ENCODE measurements at places on chromosomes 6 and 20.

DNA sequence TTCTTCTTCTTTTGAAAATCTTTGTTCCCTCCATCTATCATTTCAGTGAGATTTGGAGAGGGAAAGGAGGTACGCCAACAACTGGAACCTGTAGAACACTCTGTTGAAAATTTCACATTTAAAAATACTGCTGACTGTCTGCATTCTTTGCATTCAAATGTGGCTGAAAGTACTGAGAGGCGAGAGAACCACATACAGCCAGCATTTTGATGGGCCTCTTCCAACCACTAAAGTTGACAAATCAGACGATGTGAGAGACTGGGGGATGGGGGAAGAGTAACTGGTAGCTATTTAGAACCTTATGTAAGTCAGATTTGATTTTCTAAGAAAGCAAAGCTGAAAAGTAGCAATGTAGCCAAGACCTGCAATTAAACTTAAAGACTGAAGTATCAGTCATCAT lies 77.5 kb downstream of the FKBP5 start:
- DNase-seq, result no peak

DNA sequence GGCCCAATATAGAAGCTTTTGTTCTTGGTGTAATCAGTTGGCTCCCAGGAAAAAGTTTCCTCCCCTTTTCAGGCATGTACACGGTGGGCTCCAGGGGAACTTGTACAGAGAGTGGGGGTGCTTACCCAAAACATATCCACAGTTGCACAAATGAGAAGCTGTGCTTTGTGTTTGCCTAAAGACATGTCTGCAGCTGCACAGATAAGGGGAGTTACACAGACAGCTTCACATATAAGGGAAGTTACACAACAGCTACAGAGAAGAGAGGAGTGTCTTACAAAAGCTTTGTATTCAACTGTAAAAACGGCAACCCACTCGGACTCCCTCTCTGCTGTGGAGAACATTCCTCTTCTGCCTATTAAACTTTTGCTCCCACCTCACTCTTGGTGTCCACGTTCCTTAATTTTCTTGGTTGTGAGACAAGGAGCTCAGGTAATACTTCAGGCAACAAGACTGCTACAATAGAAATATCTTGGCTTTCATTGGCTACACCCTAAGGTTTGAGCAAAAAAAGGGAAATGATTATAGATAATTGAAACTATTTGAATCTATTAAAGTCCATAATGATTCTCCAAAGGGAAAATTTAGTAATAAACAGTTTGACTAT lies 7.4 kb upstream of the PNRC1 start:
- no peak for DNase-seq

DNA sequence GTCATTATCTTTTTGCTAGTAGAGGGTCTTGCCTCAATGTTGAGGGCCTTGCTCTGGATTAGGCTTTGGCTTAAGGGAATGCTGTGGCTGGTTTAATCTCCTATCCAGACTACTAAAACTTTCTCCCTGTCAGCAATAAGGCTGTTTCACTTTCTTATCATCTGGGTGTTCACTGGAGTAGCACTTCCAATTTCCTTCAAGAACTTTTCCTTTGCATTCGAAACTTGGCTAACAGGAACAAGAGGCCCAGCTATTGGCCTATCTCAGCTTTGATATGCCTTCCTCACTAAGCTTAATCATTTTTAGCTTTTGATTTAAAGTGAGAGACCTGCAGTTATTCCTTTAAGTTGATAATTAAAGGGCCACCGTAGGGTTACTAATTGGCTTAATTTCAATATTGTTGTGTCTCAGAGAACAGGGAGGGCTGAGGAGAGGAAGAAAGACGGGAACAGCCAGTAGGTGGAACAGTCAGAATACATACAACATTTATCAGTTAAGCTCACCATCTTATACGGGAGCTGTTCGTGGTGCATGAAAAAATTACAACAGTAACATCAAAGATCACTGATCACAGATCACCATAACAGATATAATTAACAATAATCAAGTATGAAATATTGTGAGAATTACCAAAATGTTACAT lies 186.7 kb downstream of the PTPRK start:
- no peak for DNase-seq

DNA sequence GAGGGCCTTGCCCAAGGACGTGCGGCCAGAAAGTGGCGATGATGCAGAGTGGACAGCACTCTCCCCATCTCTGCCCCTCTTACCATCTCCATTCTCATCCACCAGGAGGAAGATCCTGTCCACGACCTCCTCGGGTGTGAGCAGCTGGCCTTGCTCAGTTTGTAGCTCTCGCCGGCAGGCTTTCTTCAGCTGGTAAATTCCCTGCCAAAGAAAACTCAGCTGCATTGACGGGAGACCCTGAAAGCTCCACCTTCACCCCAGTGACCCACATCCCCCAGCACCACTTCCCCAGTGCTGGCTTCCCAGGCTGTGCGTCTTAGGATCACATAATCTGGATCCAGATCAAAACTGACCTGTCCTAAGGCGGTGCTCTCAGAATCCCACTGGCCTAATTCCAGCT lies 9.2 kb downstream of the GUCA1B start:
- DNase-seq, result no peak

- no peak for DNase-seq
These were observed 686.9 kb upstream of the CITED2 start for GRCh38 chr6:140061110-140062042.

DNA sequence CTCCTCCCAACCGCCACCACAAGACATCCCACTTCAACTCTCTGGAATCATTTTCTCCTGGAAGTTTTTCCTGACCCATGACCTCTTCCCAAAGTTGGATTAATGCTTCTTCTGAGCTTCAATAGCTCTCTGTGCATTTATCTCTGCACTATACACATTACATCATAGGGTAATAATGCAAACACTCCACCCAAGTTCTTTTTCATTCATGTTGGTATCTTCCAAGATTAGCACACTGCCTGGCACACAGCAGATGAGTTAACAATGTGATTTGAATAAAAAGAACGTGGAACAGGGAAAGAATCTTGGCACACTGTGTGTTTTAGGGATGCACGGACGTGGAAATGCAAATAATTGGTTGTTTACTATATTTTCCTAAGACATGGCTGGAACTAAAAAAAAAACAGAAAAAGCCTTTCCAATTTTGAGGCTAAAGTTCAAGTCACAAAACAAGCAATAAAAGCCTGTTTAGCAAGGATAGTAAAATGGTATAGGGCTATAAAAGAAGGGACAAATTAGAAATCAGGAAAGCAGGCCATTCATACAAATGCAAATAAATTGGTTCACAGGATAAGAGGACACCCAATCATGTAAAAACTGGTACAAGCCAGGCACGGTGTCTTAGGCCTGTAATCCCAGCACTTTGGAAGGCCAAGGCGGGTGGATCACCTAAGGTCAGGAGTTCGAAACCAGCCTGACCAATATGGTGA lies 1.6 kb upstream of the FAM135A start:
- no peak for DNase-seq

DNA sequence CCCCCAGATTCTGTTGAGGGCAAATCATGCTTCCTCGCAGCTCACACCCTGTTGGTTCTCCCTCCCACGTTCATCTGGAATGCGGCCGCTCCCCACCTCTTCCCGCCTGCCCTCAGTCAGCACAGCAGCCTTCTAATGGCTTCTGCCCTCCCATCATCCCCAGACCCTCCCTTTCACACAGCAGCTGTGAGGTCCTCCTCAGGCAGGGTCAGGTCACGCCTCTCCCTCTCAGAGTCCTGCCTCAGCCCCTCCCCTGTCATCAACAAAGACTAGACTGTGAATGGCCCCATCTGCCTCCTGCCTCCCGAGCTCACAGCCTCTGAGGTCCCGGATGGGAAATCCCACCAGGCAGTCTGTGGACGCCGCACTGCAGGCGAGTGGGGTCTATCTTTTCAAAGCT lies 7.9 kb upstream of the BHLHE23 start:
- no peak for DNase-seq

DNA sequence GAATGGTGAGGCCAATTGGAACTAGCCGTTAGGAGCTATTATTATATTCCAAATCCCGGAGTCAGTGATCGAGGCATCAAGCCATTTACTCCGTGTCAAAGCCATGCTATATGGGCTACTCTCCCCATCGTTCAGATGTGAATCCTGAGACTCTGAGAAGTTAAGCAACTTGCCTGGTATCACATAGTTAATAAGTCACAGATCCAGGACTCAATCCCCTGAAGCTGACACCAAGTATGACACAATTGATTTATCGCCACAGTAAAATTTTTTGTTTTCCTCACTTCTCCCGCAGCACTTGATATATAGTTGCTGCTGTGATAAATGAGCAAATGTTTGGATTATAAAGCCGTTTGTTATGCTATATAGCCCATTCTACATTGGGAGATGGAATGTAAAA lies 50.8 kb upstream of the TSHZ2 start:
- no peak for DNase-seq

DNA sequence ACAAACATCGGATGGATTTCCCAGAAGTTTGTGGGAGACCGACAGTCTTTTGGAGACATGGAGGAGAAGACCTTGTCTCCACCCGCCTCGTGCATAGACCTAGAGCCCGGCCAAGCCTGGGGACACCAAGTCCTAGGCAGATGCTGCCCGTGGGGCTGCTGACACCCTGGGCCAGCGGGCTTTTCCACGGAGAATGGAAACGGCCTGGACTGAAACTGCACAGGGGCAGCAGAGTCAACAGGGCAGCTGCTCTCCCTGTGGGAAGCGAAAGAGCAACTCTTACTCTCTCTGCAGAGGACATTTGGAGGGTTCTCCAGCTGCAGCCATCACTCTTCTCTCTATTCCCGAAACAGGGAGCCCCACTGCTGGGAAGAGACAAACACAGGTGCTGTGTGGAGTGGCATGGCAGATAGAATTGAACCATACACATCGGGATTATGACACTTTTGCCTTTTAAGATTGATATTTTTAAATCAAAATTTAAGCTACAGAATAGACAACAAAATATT lies 401.2 kb downstream of the THBS2 start:
- DNase-seq, result no peak

GRCh38 chr6:2480267-2480966 lies 235.0 kb upstream of the GMDS start:
- DNase-seq, result peak; percentile 7

DNA sequence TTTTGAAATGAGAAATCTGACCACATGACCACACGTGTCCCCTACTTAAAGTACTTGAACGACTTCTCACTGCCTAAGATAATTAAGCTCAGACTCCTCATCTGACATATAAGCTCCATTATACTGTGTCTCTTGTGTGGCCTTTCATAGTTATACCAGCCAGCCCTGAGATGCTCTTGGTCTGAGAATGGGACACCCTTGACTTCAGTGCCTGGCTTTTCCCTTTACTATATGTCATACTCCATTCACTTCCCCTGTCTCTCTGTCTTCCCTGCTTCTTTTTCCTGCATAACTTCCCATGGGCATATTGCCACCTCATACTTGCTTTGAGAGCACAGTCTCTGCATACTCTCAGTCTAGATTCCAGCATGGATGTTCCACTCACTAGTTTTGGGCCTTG lies 53.4 kb upstream of the TINAG start:
- no peak for DNase-seq

DNA sequence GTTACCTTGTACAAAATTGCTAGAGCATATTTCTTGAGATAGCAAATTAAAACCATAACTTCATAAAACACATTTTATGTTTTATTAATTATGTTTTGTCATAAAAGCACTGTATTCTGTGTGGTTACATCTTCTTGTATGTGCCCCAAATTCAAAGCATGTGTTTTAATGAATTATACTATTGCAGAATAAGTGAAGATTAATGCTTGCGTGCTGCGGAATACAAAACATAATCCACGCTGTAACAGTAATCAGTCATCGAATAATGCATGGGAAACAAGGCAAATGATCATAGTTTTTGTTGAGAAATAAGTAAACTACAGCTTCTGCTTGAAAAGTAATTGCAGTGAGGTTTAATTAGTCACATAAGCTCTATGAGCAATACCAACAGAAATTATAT lies 459.2 kb upstream of the SOX4 start:
- no peak for DNase-seq

GRCh38 chr6:11462742-11463397 lies 74.7 kb upstream of the TMEM170B start:
- no peak for DNase-seq

DNA sequence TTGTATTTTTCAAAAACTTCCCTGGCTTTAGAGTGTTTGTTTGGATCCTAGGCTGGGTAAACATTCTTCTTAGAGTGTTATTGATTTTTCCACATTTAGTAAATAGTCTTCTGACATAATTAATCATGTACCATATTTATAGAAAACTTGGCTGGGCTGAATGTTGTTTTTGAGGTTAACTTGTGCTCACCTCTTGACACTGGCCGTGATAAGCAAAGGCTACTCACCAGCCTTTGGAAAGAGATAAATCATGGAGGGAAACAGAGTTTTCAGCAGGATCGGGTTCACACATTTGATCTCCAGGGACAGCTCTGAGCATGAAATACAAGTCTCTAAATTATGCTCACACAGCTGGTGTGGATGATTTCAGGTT lies 6.2 kb upstream of the CD93 start:
- no peak for DNase-seq

GRCh38 chr6:44192428-44193041 lies 24.2 kb upstream of the MYMX start:
- DNase-seq, result no peak

DNA sequence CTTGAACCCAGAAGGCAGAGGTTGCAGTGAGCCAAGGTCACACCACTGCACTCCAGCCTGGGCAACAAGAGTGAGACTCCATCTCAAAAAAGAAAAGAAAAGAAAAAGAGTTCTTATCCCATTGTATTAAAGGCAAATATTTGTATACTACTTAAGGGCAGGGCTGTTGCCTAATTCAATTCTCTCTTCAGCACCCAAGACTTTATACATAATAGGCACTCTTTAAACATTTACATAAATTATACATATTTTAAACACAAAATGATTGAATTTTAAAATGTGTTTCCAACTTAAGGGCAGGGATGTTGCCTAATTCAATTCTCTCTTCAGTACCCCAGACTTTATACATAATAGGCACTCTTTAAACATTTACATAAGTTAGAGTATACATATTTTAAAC lies 424.3 kb upstream of the ARID1B start:
- DNase-seq, result no peak

GRCh38 chr6:153856929-153857376 lies 182.1 kb upstream of the OPRM1 start:
- no peak for DNase-seq

DNA sequence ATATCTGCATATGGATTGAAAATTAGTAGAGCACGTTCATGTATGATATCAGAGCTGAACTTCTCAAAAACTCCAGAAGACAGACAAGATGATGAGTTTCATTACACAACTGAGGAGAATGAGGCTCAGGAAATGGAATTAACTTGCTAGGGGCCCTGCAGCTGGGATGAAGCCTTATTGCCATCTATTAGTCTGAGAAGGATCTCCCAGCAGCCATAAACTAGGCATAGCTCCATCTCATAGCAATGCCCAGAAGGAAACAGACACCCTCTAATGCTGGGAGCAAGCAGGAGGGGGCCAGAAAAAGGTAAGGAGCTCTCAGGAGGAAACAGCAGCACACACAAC lies 18.0 kb downstream of the TFEB start:
- DNase-seq, result no peak

Data from anterior cingulate cortex (tissue), 58 donors.